ENCODE measurements at places on chromosomes 1 and 21. TPM values are rescaled to one million over a fixed set of nuclear protein-coding genes. Genes with fewer than 3 reads are reported as not detected.
A peak's percentile ranks its signal among the peaks of the same experiment; 100 is the strongest.

NES gene
- 106 TPM for total RNA-seq

DNA sequence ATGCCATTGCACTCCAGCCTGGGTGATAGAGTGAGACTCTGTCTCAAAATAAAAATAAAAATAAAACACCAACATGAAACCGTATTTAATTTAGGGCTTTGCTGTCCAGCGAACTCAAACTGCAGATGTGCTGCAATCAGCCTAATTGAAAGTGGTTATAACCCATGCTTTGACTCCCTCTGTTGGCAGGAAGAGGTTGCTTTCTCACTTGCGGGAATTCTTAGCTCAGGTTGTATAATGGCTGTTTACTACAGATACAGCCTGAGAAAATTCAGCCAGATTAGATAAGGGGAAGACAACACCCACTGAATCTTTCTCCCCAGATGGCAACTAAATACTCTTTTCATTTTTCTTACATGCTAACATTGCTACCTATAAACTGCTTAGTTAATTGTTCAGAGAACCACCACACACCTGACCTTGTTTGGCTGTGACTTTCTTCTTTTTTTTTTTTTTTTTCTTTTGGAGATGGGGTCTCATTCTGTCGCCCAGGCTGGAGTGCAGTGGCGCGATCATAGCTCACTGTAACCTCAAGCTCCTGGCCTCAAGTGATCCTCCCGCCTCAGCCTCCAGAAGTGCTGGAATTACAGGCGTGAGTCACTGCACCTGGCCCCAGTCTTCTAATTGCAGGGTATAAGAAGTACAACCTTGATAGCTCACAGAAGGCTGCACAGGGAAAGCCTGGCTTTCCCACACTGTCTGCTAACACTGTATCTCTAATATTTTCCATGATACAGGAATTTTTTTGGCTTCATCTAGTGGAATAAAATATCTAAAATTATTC, 34.6 kb downstream of the DNTTIP2 start:
- H3K4me3 ChIP-seq: no peak overlapping the region
- no peaks in the 10 kb centered on the region for H3K36me3 ChIP-seq
- H3K4me1 ChIP-seq: peaks cover 72% of the 10 kb centered on the region
- peak; percentile 79 for DNase-seq
- H3K27me3 ChIP-seq: peaks cover 7% of the 10 kb centered on the region

GRCh38 chr21:38858026-38858811, 52.5 kb downstream of the ETS2 start:
- peaks cover 12% of the 10 kb centered on the region for H3K27me3 ChIP-seq
- no peak overlapping the region for H3K27ac ChIP-seq
- H3K4me1 ChIP-seq: peaks cover 33% of the 10 kb centered on the region
- H3K36me3 ChIP-seq: no peaks in the 10 kb centered on the region
- no peak overlapping the region for H3K4me3 ChIP-seq

DNA sequence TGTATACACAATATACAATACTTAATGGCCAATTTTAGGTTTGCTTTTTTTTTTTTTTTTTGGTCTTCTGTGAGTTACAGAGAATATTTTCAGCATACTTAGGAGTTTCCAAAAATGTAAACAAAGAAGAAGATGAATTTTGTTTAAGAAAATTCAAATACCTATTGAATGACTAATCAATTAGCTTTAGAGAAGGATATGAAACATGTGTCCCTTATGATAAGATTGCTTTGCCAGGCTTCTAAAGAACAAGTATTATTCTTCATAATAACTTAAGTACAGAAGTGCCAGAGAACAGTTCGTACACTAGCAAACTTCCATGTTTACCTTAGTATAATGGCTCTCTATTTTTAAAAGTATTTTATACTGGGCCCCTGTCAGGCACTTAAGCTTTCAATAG, 1191.0 kb upstream of the NCAM2 start:
- no peak for DNase-seq
- H3K36me3 ChIP-seq: no peaks in the 10 kb centered on the region

DMBX1 gene
- total RNA-seq: not detected

G0S2 gene
- total RNA-seq: 2.2 TPM

GRCh38 chr1:51583532-51583931, 33.4 kb upstream of the OSBPL9 start:
- H3K4me1 ChIP-seq: peaks cover 9% of the 10 kb centered on the region
- no peak overlapping the region for H3K4me3 ChIP-seq
- DNase-seq: no peak
- no peak overlapping the region for H3K27ac ChIP-seq
- H3K27me3 ChIP-seq: peaks cover 2% of the 10 kb centered on the region

DNA sequence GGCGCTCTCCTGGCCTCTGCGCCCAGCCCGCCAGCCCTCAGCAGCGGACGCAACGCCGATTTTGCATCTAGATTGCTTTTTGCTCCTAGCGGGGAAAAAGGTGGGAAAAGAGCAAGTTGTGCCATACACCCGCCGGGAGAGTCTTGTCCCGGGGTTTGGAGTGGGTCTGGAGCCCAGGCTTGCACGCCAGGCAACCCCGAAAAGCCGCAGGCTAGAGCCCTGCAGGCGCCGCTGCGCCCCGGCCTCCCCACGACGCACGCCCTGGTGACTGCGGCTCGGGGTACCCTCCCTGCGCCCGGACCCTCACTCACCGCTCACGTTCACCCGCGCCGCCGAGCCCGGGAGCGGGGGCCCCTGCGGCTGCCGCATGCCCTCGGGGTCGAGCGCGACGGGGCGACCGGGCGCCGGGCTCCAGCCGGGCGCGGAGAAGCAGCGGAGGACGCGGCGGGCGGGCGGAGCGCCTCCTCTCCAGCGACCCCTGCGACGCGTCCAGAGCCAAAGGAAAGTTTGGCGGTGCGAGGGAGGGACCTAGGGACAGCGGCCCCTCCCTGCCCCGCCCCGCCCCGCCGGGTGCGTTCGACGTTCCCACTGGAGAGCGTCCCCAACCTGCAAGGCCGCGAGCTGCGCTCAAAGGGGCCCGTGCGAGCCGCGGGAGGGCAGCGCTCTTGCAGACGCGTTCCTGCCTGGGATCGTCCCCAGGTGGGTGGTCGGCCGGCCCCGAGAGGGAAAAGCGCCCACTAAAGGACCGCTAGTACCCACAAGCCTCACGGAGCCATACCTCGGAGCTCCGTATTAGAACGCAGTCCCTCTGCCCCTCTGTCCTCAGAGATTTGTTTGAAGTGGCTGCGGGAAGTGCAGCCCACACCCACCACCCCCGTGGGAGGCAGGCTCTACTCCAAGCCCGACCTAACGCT, at the start of gene LPAR3:
Gene LPAR3, minus strand, starts transcription at position 502 of the 914 bp plus-strand sequence. CDS start 27,086 bp downstream, outside the sequence.
- no peak within 1 kb of the TSS for H3K27ac ChIP-seq
- no peak for DNase-seq
- peaks cover 31% of the 10 kb centered on the region for H3K27me3 ChIP-seq

DNA sequence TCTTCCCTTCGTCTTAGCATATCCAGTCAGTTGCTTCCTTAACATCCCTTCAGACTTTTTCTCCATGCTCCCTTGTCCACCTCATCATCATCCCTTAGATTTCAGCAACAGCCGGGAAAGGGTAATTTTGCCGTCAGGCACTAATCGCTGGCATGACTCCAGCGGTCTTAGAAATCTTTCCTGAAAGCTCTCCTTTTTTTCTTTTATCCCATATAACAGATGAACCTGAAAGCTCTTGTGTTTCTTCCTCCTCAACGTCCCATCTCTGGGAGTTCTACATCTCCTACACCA, 10.4 kb upstream of the BOLA1 start:
- no peaks in the 10 kb centered on the region for H3K27me3 ChIP-seq
- peak; percentile 54 for DNase-seq
- no peak overlapping the region for H3K27ac ChIP-seq
- no peaks in the 10 kb centered on the region for H3K36me3 ChIP-seq
